ENCODE measurements at places on chromosomes 3 and 15.
A peak's percentile ranks its signal among the peaks of the same experiment; 100 is the strongest.

GRCh38 chr3:9793161-9793781, 389 bp downstream of the ARPC4 start:
- no peak for DNase-seq

GRCh38 chr3:173843060-173843459, 445.5 kb downstream of the NLGN1 start:
- DNase-seq = no peak

DNA sequence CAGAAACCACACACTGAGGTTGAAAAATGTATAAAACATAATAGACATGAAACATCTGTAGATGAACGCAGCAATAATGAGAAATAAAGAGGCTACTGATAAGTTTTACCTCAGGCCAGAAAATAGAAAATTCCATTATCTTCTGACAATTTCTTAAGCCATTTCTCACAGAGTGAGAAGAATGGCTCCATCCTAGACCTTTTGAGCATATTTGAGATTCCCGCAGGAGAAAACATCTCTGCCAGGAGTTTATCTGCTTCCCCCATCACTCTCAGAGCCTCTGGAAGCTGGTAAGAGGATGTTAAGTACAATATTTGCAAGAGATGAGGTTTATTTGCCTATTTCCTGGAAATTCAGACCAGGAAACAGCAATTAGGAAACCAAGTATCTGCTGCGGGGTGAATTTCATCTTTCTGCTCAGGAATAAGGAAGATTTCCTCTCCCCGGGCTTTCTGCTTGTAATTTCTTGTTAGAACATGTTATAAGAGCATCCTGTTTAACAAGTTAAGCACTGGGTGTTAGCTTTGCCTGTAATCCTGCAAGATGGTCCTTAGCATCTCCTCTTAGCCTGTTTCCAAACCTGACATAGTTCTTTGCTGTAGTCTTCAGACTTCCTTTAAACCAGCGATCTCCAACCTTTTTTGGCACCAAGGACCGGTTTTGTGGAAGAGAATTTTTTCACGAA, 54.8 kb downstream of the ATP13A4 start:
- no peak for DNase-seq

DNA sequence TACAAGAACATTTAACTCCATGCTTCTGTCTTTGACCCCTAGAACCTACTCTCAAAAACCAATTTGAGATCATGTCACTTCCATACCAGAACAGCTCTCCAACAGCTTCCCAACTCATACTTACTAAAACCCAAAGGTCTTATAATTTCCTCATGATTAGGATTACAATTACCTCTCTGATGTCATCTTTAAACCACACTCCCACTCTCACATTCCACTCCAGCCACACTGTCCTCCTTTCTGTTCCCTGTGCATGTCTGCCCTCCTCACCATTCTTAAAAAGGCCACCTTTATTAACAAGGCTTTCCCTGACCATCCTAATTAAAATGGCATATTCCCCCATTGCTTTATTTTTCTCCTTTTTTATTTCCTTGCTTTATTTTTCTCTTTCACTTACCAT, 18.9 kb downstream of the PHC3 start:
- DNase-seq = no peak

DNA sequence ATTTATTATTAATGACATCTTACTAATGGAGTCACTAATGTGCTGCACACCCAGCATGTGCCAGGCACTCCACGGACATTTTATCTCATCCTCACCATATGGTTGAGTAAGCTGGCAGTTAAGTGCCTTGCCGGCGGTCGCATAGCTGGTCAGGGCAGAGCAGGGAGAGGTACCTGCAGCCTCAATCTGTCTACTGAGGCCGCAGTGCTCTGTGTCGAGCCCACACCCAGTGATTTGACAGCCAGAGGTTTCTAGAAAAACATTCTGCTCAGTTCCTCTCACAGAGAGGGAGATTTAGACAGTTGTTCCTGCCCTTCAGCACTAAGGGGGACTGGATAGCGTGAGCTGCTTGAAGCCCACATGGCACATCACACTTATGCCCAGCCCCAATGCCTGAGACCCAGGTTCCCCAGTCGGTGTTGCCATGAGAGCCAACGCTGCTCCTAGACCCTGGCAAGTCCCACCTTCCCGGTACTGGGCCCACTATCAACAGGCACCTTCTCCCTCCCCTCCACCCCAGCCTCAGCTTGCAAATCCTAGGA, 2.6 kb downstream of the LIPC start:
- peak; percentile 75 for DNase-seq

DNA sequence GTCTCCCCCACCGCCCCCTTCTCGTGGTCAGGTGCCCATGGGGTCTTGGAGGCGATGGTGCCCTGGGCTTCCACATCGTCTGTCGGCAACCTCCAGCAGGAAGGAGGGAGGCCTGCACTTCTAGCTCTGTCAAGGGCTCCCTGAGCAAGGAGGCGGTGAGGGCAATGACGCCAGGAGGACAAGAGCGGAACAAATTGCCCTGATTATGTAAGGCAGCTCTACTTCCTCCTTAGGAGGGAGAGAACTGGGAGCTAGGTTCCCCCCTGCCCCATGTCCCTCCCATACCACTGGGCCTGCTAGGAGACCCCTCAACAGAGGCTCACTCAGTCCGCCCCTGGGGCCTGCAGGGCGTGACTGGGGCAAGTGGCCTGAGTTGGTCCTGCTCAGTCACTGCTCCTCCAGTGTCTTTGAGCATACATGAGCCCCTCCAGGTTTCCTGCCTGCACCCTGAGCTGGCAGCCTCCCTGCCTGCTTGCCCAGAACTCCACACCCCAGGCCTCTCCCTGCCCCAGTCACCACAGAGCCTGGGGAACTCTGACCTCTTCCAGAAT, 56.1 kb downstream of the CACNA2D2 start:
- DNase-seq = no peak

DNA sequence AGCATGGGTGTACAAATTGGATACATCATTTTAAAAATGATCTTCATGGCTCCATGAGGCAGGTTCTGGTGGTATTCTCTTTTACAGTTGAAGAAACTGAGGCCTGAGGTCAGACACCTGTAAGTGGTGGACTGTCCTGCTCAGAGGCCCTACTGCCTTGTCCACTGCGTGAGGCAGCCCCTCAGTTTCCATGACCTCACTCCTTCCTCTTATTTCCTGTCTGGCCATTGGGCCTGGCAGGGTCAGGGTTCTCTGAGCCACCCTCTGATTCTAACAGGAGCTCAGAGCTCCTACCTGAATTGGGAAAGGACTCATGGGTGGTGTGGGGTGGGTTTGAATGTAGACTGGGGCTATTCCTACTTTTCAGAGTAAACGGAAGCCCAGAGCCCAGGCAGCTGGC, 17.5 kb downstream of the PLEKHO2 start:
- DNase-seq = no peak

- no peak for DNase-seq
Observed at GRCh38 chr15:52069559-52069958, 43.0 kb downstream of the BCL2L10 start.

GRCh38 chr15:81080996-81081395, 53.1 kb upstream of the CFAP161 start:
- DNase-seq = no peak

GRCh38 chr3:186121968-186122367, 13.1 kb upstream of the ETV5 start:
- DNase-seq = no peak

GRCh38 chr3:11076711-11077110, 77.6 kb upstream of the HRH1 start:
- peak; percentile 18 for DNase-seq

- no peak for DNase-seq
Observed at GRCh38 chr15:39680868-39681267, 100.0 kb downstream of the THBS1 start.

DNA sequence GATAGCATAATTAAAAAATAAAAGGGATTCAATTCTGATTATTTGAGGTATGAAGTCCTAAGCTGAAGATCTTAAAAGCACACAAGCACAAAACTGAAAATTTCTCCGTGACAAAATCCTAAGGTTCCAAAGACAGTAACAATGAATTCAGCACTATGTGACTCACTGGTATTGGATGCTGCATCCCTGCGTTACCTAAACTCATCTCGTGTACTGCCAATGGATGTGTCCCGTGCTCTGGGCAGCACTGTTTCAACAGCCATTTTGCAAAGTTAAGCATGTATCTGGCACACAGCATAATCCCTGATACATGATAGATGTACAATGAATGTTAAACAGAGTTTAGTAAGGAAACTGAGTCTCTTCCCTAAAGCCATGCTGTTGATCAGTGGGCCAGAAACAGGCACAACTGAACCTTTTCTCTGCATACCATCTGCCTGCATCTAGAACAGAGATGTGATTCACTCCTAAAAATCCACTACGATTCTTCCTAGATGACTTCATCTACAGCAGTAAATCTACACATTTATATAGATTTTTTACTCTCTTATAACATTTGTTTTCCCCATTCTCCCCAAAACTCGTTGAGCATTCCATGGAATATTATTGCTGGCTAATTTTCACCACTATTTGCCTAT, 14.3 kb downstream of the SUCLG2 start:
- no peak for DNase-seq

GRCh38 chr3:107989661-107990060, 101.2 kb downstream of the CD47 start:
- no peak for DNase-seq

GRCh38 chr3:140822401-140823047, 119.1 kb upstream of the SLC25A36 start:
- peak; percentile 45 for DNase-seq

DNA sequence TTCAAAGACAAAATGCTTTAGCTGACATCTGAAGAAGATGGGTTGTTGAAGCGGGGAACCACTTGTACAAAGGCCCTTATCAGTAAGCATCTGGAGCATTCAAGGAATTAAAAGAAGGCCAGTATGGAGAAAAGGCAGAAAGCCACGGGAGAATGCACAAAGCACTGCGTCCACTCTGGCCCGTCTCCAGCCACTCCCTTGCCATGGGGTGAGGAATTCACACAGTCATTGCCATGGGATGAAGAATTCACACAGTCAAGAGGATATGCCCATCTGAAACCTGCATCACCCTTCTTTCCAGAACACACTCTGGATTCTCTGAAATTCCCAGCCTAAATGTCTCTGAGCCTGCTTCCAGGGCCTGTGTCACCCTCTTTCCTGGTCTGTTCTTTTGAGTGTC, 26.7 kb upstream of the STAG1 start:
- no peak for DNase-seq

- DNase-seq = no peak
Observed at GRCh38 chr15:31227235-31227634, 99.4 kb upstream of the KLF13 start.

DNA sequence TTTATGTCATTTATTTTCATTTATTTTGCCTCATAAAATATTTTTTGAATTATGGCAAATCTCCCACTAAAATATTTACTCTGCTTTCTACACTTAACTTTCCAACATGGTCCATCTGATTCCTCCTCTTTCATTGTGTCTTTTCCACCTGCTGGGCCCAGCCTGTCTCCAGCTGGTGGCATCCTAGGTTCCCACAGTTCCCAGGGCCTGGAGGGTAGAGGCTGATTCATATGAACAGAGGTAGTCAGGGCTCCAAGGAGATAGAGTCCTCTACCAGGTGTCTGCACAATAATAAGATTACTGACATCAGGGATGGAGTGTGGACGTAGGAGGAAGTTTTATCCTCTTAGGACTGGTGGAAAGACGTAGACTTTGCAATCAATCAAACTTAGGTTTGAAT, 14.3 kb downstream of the ZBTB38 start:
- peak; percentile 39 for DNase-seq
